ENCODE measurements at places on chromosomes 4 and X. TPM values are rescaled to one million over a fixed set of nuclear protein-coding genes. Genes with fewer than 3 reads are reported as not detected.

GRCh38 chr4:145828802-145829485 lies 109.7 kb downstream of the ZNF827 start:
- no peak for DNase-seq

- DNase-seq: no peak
Measured at GRCh38 chr4:88792268-88792781, 94.7 kb upstream of the NAP1L5 start.

- DNase-seq: no peak
Measured at GRCh38 chrX:103405009-103405333, 28.6 kb downstream of the BEX3 start.

DNA sequence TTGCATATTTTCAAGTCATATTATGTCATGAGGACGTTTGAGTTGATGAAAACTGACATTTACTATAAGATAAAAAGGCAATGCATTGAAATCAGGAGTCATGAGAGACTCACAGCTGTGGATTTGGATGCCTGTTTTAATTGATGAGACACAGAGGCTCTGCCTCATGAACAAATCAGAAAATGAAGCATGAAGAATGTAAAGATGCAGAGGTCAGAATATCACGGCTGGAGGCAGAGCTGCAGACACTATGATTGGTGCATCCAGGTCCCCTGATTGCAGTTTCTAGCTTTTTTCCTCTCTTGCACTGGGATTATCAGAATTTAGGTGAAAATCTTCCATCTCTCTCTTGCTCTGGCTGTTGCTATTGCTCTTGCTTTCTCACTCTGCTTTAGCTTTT lies 74.7 kb downstream of the FAM47B start:
- no peak for DNase-seq

DNA sequence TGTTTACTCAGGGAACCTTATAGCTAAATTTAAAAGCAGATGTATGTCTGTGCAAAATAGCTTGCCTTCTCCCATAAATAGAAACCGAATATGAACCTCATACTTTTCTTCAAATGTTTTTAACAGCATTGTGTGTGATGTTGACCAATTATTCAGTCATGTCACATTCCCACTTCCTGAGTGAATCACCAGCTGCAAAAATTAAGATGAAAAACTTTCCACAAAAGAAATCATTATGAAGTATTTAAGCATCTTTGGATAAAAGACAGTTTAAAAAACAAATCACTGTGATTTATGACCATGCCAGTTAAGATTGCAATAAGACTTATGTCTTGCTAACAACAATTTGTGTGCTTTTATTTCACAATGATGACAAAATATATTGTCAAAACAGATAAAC lies 220.1 kb downstream of the PDGFC start:
- DNase-seq: no peak

GRCh38 chr4:102344520-102344953 lies 745 bp downstream of the SLC39A8 start:
- DNase-seq: peak; percentile 67

DNA sequence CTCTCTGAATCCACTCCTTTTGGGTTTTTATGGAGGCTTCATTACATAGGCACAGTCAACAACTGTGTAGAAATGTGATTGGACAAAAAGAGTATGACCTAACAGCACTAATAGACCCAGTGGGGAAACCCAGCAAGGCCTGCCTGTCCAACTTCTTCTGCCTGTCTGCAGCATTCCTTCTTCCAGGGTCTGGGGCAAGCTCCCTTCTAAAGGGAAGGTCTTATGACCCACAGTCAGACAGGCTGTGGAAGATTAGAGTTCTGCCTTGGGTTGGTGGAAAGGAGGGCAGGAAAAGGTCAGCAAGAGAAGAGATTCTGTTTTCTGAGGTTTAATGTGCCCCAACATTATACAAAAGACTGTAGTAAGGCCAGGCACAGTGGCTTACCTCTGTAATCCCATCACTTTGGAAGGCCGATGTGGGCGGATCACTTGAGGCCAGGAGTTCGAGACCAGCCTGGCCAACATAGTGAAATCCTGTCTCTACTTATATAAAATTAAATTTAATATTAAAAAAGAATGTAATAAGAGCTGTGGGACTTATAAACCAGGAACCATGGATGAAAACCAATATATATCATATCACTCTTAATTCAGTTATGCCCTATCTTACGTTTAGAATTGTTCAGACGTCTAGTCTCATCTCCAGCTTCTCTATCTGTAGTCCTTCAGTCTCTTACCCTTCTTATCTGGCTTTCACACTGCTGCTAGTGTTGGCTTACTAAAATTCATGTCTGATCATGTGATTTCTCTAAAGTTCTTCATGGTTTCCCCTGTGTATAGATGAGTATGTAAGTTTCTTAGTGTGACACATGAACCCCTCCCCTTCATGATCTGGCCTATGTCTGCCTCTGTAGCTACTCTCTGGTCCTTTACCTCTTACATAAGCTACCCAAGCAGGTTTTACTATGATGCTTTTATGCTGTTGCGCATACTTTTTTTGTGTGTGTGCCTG lies 6.2 kb downstream of the CLCN3 start:
- no peak for DNase-seq

- DNase-seq: no peak
Measured at GRCh38 chr4:87058356-87059073, 123.7 kb downstream of the AFF1 start.

GRCh38 chrX:1649621-1650020 lies 34.8 kb downstream of the ASMT start:
- no peak for DNase-seq

DNA sequence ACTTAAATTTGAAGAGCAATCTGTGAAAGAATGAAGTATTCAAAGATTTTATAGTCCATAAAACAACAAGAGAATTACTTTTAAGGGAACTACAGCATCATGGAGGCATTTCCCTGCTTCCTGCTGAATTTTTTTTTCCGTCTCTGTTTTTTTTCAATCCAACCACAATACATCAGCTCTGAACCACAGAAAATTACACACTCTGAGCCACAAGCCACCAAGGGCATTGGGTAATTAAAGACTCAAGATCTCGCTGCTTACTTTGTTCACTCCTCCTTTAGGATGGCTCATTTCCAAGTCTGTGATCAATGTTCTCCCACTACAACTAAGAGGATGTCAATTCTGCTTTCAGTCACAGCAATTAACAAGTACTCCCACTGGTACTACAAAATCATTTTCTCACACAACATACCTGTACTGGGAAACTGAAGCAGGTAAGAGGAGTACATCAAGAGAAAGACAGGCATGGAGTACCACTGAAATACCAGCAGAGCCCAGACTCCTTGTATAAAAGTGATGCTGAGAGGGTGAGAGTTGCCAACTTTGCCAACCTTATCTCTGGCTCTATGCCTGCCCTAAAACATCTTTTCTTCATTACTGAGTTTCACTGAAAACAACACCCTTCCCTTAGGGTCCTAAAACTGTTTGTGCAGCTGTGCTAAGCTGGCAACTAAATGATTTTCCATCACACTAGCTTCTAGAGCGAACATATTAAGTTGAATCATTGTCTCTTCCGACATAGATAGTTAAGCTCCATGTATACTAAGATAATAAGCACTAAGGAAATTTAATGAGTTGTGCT lies 105.8 kb upstream of the MAGEB18 start:
- no peak for DNase-seq

The REELD1 gene
- total RNA-seq: 0.24 TPM

The SCML2 gene
- 0.94 TPM for total RNA-seq

The OPHN1 gene
- total RNA-seq: 6.7 TPM

The SOWAHB gene
- not detected for total RNA-seq

DNA sequence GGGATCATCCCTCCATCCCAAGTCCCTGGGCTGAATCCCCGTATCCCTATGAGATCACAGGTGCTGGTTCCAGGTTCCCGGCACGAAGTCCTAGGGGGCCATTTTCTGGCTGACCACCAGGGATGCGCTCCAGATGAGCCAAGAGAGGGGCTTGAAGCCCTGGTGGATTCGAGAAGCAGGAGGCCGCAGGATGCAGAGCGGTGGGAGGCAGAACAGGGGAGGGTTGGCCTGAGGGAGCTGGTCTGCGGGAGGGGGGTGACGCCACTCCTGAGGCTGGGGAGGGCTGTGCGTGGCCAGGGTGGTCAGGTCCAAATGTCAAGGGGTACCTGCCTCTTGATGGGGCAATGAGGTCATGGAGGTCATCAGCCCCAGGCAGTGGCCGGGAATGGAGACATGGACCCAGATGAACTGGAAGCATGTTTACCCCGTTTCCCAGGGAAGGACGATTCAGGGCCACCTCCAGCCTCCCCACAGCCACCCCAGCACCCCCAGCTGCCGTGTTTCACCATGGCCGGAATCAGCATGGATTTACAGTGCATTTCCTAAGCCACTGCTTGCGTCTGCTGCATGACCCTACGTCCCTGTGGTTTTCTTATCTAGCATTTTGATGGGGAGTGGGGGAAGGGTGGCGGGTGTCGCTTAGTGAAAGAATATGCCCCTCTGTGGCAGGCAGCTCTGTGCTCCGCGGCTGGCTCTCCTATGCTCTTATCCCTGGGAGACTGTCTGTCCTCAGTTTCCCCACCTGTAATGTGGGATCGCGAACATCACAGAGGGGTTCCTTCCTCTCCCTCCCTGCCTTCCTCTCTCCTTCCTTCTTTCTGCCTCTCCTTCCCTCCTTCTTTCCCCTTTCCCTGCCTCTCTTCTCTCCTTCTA lies 17.0 kb upstream of the HTRA3 start:
- DNase-seq: no peak

The USP46 gene
- 94.5 TPM for total RNA-seq

- DNase-seq: no peak
Measured at GRCh38 chr4:86036736-86037135, 323.1 kb downstream of the MAPK10 start.

The SNCA gene
- 4.1 TPM for total RNA-seq

The MAGEA8 gene
- not detected for total RNA-seq

DNA sequence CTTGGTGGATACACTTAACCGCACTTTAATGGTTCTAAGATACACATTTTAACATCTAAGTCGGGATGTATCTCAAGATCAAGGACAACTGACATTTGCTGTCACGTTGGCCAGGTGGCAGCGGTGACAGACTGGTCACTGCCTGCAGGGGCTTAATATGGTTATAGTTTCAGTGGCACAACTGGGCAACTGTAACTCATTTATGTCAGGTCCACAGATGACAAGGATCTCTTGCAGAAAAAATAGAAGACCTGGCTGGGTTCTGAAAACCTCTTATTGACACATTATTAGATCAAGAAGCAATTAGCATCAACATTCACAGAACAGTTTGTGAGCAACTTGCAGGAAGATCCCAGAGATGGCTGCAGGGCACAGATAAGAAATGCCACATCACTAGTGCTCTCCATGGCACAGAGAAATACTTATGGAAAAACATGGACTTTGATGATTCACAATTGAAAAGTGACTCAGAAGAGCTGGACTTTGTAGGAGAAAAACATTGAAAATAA lies 99.6 kb upstream of the SORBS2 start:
- no peak for DNase-seq

The AR gene
- 30.0 TPM for total RNA-seq

DNA sequence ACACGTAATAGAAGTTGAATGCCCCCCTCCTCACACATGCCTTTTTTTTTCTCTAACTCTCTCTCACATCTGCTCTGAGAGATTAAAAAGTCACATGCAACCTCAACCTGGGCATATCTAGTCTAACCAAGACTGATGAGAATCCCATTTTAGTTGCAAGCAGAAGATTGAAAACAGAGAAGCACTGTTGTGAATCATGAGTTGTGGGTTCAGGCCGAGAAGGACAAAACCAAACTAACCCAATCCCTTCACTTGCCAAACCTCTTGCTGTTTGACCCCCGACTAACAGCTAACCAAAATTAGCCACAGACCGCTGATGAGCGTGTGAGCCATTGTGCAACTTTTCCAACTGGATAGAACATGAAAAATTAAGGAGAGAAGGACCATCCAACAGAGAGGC lies 31.8 kb downstream of the CXCL1 start:
- no peak for DNase-seq

GRCh38 chr4:105679186-105679585 lies 29.3 kb downstream of the INTS12 start:
- DNase-seq: no peak

The FAM149A gene
- 7.8 TPM for total RNA-seq

DNA sequence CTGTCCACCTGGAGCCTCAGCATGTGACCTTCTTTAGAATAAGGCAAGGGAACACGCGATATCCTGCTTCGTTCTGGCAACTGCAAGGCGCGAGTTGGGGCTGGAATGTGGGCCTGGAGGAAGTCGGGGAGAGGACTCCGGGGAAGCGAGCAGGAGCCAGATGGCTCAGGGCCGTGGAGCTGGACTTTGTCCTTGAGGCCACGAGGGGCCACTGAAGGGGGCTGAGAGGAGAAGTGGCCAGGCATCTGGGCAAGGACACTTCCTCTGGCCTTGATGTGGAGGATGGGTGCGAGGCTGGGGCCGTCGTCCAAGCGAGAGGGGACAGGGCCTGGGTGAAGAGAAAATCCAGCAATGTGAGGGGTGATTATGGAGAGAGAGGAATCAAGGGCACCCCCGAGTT lies 12.2 kb upstream of the DUSP9 start:
- no peak for DNase-seq

GRCh38 chrX:38400389-38400910 lies 48.0 kb downstream of the OTC start:
- no peak for DNase-seq

GRCh38 chr4:109684727-109685126 lies 18.5 kb downstream of the CASP6 start:
- no peak for DNase-seq

GRCh38 chr4:29295280-29295679 lies 1424.9 kb upstream of the PCDH7 start:
- DNase-seq: no peak

DNA sequence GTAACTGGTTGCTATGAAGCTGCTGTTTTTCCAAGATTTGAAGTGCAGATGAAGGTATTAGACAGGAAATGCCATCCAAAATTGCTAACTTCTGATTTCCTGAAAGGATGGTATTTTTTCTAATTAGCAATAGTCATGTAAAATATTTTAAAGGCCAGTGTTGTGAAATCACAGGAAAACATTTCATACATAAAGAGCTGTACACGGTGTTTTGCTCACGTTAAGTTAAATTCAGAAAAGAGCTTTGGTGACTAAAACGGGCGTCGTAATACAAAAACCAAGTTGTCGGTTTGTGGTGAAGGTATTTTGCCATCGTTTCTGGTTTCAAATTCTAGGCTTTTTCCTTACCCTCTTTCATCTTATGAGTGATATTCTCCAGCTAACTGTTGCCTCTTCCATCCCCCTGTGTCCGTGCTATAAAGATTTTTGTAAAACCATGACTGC lies 39.8 kb downstream of the AFF1 start:
- DNase-seq: no peak

The GSX2 gene
- not detected for total RNA-seq

Data from heart left ventricle (tissue), 16 donors.